ENCODE measurements at places on chromosomes 3 and 15. TPM values are rescaled to one million over a fixed set of nuclear protein-coding genes. Genes with fewer than 3 reads are reported as not detected.
A peak's percentile ranks its signal among the peaks of the same experiment; 100 is the strongest.

- DNase-seq, result no peak
Observed at GRCh38 chr3:160982491-160982890, 122.7 kb downstream of the B3GALNT1 start.

The ZIC4 gene
- 3.4 TPM for total RNA-seq

DNA sequence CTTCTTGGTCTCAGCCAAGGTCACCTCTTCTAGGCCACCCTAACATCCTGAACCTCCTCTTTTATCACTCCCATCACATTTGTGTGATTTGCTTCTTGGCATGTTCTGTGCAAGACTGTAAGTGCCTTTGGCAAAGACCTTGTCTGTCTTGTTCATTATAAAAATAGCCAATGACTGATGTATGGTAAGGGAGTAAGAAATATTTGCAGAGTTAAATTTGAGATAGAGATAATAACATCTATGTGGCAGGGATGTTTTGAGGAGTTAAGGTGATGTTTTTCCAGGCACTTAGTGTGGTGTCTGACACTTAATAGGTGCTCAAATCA, 202.3 kb downstream of the CADPS start:
- no peak for DNase-seq

DNA sequence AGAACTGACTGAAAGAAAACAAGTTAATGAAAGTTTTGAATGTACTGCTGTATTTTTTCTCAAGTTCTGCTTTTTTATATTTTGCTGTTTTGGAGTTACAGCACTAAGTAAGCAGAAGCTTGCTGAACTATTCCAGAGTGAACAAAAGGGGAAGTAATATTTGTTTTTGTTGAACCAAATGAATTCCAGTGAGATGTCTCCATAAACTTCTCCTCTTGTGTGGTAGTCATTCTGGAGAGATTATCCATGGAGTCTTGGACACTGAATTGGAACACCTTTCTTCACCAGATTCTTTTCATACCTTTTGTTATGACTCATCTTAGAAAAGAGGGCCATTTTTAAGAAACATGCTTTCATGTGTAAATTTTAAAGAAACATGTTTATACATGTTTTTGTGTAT, 8.8 kb downstream of the ANKUB1 start:
- peak; percentile 66 for DNase-seq

The SLC28A2 gene
- not detected for total RNA-seq

The KLF15 gene
- total RNA-seq, result 0.11 TPM

DNA sequence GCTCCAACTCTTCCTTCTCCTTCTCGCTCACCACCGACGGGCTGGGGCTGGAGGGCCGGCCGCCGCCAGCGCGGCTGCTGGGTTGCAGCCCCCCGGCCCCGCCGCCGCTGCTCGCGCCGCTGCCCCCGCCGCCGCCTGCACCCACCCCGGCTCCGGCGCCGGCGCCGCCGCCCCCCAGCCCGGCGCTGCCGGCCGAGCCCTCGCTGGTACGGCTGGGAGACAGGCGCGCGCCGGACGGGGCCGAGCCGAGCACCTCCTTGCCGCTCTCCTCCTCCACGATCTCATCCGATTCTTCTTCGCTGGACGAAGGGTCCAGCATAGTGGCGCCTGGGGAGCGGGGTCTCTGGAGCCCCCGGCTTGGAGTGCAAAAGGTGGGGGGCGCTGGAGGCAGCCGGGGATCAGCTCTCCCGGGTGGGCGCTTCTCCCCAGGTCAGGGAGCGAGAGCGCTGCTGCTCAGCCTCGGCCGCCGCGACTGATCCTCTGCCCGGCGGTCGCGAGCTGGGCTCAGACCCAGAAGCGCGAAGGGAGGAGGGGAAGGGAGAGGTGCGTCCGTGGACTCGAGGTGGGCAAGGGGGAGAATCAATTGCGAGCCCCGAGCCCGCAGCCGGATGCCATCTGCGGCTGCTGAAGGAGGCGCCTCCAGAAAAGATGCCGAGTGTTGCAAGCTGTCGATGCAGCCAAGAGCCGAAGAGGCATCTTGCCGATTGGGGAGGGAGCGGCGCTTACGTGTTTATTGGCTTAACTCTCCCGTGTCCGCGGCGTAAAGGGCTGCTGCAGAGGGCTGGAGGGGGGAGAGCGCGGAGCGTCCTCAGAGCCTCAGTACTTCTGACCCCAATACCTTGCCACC, at the start of gene CADPS:
CADPS (minus strand) TSS at position 706 of the 847 bp plus-strand sequence; CDS start at position 319, 387 bp downstream.
- DNase-seq, result no peak

DNA sequence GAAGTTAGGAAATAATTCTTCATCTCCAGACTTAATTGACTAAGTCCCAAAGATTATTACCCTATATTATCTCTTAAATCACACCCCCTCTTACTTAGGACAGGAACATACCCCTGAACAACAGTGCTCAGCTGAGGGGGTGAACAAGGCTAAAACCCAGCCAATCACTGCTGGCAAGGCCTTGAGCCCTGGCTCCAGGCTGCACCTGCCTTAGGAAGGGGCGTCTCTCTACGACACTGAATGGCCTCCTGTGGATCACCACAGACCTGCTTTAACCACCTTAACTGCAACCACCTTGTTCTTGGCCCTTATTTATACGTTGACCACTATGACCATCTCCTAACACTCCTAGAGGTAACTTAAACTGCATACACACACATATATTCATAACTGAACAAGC, 267.4 kb upstream of the THBS1 start:
- no peak for DNase-seq

GRCh38 chr3:47359323-47359722, 21.5 kb upstream of the PTPN23 start:
- no peak for DNase-seq

GRCh38 chr3:68428495-68428894, 503.9 kb downstream of the TAFA4 start:
- no peak for DNase-seq

- no peak for DNase-seq
Observed at GRCh38 chr3:124168271-124168670, 176.3 kb upstream of the ROPN1 start.

The UROC1 gene
- not detected for total RNA-seq

The PROK2 gene
- total RNA-seq, result not detected

DNA sequence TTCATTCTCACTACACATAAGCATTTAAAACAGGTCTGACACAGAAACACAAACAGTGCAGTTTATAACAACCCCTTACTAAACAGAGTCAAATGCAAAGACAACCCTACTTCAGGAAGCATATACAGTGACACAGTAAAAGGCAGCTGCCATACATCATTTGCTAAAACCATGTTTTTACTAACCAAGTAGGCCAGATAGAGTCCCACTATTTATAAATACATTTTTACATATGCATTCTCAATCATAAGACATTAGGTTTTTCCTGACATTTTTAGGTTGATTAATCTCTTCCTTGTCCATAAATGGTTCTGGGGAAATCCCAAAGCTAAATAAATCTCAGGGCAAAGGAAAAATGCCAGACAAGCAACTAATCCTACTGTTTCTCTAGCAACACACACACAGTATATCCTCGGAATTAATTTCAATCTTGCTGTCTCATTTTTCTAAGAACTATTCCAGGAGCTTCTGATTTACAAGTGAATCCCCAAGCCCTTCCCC, 39.0 kb downstream of the CHAC1 start:
- no peak for DNase-seq

GRCh38 chr3:12771236-12771635, 12.2 kb upstream of the TMEM40 start:
- no peak for DNase-seq

- no peak for DNase-seq
Observed at GRCh38 chr15:25719101-25719985, 143.8 kb downstream of the ATP10A start.

GRCh38 chr3:142987080-142987700, 14.2 kb upstream of the U2SURP start:
- DNase-seq, result peak; percentile 36

DNA sequence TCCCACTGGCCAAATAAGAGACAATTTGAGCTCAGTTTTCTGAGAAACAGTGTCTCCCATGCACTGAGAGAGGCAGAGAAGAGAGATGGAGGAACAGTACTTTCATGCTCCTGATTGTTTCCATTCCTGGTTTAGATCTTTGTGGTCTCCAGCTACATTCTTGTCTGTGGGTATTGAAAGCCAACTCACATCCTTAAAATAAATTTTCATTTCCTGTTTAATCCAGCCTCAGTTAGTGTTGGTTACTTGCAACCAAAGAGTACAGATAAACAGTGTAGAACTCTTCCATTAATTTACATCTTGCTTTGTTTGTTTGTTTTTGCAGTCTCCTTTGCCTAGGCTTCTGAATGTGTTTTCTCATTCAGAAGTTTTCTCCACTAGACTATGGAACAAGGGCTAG, 123.7 kb upstream of the CLSTN2 start:
- DNase-seq, result no peak

DNA sequence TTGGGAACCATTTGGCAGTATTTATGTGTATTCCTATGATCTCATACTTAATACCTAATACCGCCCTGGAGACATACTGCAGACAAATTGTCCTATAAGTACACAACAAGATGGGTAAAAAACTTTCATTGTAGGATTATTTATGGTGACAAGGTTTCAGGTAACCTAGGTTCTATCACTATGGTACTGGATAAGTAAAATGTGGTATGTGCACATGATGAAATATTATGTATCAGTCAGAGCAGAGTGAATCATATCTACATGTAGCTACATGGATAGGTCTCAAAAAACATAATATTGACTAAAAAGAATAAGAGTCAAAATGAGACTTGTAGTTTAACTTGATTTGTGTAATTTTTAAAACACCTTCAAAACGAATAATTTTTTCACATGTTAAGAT, 147.8 kb downstream of the LEKR1 start:
- no peak for DNase-seq

DNA sequence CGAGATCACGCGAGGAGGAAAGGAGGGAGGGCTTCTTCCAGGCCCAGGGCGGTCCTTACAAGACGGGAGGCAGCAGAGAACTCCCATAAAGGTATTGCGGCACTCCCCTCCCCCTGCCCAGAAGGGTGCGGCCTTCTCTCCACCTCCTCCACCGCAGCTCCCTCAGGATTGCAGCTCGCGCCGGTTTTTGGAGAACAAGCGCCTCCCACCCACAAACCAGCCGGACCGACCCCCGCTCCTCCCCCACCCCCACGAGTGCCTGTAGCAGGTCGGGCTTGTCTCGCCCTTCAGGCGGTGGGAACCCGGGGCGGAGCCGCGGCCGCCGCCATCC, 1.1 kb upstream of the SETD5 start:
- peak; percentile 95 for DNase-seq

The RPL39L gene
- total RNA-seq, result 23.9 TPM

DNA sequence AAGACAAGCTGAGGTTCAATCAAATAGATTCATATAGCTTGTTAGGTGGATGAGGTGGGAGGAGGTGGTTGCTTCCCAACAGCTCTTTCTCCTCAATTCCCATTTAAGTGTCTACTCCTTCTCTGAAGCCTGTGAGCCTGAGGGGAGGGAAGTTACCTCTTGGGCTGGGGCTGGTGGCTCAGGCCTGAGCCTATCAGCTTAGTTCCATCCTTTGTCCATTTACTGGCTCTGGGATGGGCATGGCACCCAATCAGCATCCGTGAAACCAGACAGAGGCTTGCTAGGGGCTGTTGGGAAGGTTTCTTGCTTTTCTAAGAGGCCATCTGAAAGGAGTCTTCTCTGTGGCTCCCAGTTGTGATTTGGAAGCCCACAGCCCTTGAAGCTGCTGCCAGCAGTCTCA, 57.3 kb downstream of the TAMM41 start:
- DNase-seq, result no peak

Data from LHCN-M2 (cell line).